ENCODE measurements at places on chromosomes 2 and 18.

DNA sequence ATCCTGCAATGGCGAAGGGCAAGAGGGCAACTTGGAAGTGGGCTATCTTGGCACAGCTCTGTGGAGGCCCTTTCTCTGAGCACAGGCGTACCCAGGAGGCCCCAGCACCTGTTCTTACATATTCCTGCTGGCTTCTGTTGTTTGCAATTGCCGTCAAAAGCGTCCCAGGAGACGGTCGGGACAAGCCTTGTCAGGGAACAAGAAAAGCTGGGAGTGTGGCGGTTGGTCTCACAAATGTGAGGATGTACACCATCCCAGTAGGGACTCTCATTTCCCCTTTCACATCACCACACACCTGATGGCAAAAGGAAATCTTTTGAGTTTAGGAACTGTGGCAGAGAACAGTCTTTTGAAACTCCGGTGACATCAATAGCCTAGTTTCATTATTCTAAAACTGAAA, 94.7 kb upstream of the EFEMP1 start:
- DNase-seq: no peak

GRCh38 chr2:45755585-45756335, 104.3 kb downstream of the PRKCE start:
- DNase-seq: peak; percentile 97

- no peak for DNase-seq
Observed at GRCh38 chr2:128282246-128282975, 36.3 kb downstream of the HS6ST1 start.

- DNase-seq: no peak
Observed at GRCh38 chr18:77203851-77204250, 45.8 kb upstream of the GALR1 start.

DNA sequence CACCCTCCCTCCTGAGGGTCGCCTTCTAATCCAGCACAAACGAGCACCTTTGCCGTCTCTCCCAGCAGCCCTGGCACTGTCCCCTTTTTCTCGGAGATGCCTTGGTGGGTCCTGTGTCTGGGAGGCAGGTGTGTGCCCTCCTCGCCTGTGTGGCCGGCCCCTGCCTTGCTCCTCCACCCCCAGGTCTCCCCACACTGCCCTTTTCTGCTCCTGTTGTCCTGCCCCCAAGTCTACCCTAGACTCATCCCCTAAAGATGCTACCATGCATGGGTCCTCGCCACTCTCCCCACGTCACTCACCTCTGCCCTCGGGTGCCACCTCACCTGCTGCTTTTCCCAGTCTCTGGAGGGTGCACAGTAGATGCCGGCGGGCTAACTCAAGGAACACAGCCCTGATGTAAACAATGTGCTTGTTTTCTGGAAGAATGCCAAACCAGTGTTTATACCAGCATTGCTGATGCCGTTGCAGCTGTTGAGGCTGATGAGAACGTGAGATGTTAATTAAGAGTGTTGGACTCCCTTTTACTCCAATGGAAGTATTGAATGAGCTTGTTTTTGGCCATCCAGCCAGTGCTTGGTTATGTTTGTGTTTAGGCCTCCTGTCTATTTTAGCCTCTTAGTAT, 223.1 kb downstream of the AGAP1 start:
- DNase-seq: no peak

- no peak for DNase-seq
Observed at GRCh38 chr2:4140281-4140970, 437.1 kb downstream of the DCDC2C start.

DNA sequence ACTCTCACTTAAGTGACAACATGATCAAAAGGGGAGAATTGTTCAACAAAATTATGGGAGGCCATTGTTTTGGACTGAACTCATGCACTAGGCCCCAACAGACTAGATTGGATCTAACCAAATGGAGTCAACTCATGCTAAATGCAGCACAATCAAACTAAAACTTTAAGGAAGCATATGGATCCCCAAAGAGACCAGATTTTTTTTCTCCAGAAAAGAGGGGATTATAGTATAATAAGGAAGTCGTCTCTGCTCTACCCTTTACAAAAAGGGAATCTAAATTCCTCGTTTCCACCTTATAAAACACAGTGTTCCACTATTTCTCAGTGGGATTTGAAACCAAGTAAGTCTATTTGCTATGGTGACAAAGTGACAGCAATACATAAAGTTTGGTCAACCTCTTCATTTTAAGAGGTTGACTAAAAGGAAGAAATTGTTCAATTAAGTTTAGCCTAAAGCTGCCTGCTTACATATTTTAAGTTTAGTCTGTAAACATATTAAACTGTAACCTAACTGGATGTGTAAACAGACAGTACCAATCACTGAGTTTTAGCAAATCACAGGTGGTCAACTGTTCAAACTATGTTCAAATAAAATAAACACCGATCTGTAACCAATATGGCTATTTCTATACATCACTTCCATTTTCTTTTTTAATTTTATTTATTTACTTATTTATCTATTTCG, 40.9 kb upstream of the MAT2A start:
- DNase-seq: no peak

GRCh38 chr2:150882751-150883612, 378.7 kb downstream of the RBM43 start:
- DNase-seq: no peak

GRCh38 chr2:118845522-118846441, 1.7 kb downstream of the EN1 start:
- DNase-seq: peak; percentile 77

DNA sequence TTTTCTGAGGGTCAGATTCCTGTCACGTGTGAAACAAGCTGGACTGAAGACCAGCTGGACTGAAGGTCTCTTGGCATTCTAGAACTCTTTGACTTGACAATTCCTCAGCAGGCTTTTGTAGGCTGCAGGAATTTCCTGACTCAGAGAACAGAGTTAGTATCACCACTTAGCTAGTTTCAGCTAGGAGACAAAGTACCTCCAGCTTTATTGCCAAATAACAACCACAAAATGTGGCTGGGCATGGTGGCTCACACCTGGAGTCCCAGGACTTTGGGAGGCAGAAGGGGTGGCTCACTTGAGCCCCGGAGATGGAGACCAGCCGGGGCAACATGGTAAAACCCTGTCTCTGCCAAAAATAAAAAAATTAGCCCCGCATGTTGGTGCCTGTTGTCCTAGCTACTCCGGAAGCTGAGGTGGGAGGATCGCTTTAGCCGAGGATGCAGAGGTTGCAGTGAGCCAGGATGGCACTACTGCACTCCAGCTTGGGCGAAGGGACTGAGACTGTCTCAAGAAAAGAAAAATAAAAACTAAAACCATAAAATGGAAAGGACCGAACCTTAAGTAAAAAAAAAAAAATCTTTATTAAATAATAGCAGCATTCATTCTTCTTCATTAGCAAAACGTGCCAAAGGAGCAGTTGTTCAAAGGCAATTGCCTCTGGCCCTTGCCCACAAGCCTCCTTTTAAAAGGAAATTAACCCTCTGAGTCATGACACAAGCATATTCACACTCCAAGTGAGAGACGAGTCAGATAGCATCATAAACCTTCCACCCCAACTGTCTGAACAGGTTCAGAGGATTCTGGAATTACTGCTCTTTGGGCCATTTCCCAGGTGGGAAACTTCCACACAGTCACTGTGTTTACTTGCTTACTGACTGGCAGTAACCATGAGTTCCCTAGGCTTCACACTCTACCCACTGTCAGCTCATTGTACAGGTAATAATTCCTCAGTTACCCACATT, 88.9 kb downstream of the MYL12B start:
- peak; percentile 54 for DNase-seq

- no peak for DNase-seq
Observed at GRCh38 chr2:179950391-179950790, 56.7 kb downstream of the CWC22 start.

DNA sequence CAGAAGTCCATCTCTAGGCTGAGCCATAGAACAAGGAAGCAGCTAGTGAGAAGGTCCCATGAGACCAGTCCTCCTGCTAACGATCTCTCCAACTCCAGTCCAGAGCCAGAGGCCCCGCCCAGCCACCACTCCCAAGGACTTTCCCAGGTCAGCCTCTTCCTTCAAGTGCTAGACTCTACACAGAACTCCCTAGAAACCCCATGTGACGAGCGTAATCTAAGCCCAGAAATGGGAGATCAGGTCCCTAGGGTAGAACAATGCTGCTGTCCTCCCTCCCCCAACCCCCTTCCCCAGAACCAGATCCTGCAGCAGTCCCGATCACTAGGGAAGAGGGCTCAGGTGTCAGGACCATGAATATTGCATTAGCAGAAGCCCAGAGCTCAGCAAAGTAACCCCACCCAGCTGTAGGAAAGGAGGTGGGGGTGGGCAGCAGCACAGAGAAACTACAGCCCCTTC, 6.9 kb downstream of the DCTN1 start:
- DNase-seq: peak; percentile 49

- no peak for DNase-seq
Observed at GRCh38 chr2:241720560-241720959, 13.9 kb upstream of the D2HGDH start.

DNA sequence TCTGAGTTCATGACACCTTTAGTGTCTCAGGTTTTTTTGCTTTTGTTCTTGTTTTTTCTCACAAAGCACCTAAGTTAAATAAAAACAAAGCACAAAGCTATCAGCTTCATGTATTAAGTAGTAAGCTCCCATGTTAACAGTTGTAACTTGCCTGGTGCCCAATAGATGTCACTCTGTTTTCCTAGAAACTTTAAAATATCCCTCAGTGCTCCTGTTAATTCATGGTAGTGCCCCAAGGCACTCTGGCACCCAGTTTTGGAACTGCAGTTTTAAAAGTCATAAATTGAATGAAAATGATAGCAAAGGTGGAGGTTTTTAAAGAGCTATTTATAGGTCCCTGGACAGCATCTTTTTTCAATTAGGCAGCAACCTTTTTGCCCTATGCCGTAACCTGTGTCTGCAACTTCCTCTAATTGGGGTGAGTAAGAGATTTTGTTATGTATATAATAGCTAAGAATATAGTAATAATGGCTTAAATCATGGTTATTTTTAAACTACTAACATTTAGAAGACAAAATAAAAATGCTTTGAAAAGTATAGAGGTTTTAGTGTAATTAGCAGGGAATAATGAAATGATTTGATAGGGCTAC, 555.0 kb upstream of the TMEFF2 start:
- DNase-seq: no peak

GRCh38 chr2:133025004-133025403, 355.0 kb upstream of the LYPD1 start:
- DNase-seq: no peak

- DNase-seq: no peak
Observed at GRCh38 chr18:8298186-8298585, 311.1 kb upstream of the RAB12 start.

GRCh38 chr2:97712693-97713295, 582 bp upstream of the ZAP70 start:
- no peak for DNase-seq

GRCh38 chr2:239938651-239939486, 86.3 kb downstream of the NDUFA10 start:
- no peak for DNase-seq

- DNase-seq: no peak
Observed at GRCh38 chr18:77268456-77268855, 18.8 kb downstream of the GALR1 start.

DNA sequence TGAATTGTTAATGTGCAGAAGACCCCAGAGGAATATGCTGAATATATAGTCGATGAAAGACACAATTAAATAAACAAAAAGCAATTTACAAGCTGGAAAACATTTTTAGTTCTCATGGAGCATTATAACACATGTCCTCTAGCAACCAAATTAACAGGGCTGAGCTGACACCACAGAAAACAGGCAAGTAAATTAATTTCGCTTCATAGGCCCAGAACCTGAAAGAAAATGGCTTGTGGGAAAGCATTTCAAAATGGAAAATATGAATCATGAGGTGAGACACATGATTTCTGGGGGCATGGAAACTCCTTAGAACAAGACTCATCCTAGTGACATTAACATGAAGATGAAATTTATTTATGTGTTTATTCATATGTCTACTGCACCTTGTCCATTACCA, 25.0 kb upstream of the RNF152 start:
- peak; percentile 30 for DNase-seq

- no peak for DNase-seq
Observed at GRCh38 chr2:202555356-202555755, 79.4 kb upstream of the FAM117B start.

- no peak for DNase-seq
Observed at GRCh38 chr2:20178249-20178607, 46.7 kb downstream of the SDC1 start.

DNA sequence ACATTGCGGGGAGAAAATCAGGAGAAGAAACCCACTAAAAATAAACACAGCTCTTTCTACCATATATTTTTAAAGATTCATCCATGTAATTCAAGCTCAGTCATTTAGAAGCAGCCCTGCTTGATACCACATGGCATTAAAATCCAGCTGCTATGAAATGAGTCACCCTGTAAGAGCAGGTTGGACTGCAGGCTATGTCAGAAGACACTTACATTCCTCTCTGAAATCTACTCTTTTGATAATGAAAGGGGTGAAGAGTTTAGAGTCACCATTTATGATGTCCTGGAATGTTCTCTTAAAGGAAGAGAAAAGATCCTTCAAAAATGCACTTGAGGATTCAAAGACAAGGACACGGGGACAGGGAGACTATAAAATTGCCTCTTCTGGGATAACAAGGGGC, 100.6 kb upstream of the APCDD1 start:
- peak; percentile 82 for DNase-seq

GRCh38 chr2:33320573-33320972, 155.9 kb upstream of the RASGRP3 start:
- DNase-seq: peak; percentile 24

GRCh38 chr18:11019295-11020105, 129.9 kb downstream of the PIEZO2 start:
- no peak for DNase-seq

- DNase-seq: peak; percentile 50
Observed at GRCh38 chr2:169131587-169132512, 62.5 kb downstream of the DHRS9 start.

DNA sequence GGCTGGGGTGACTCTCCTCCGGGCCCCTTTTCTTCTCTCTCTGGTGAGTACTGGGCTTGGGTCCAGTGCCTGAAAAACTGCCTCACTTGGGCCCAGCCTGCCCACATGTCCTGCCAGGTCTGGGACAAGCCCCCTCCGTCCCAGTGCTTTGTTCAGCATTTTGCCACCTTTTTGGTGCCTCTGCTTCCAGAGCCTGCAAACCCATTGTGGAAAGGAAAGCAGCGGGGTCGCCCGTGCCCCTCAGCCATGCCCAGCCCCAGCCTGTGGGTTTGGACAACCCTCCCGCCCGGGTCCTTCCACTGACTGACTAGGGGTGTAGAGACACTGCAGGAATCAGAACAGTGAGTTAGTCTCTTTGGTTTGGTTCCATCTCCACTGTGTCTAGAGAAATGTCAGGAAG, 140.7 kb upstream of the ALKAL2 start:
- no peak for DNase-seq

- peak; percentile 30 for DNase-seq
Observed at GRCh38 chr2:127254386-127254981, 34.4 kb upstream of the CYP27C1 start.

- DNase-seq: no peak
Observed at GRCh38 chr2:147396890-147397289, 447.9 kb upstream of the ACVR2A start.

- no peak for DNase-seq
Observed at GRCh38 chr2:86055314-86055713, 50.4 kb downstream of the POLR1A start.

- DNase-seq: peak; percentile 16
Observed at GRCh38 chr2:221518201-221518934, 53.7 kb downstream of the EPHA4 start.

Measured in GM23248 (cell line).